ENCODE measurements at places on chromosomes 6 and 20.

DNA sequence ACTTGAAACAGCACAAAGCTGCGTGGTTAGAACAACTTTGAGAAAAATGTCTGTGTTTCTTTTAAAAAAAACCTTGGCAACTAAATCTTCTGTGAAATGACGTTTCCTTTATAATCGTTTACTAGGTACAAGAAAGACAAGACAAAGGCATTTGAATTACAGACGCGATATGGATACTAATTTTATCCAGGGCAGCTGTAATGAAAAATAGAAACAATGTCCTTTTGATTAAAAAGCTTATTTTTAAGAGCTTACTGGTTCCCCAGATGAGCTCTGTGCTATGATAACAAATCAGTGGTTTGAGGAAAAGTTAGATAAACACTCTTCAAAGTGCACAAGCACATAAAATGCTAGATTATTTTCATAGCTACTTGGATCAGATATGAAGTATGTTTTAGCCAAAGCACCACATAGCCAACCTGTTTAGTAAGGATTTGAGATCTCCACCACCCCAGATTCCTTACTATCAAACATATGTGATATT lies 1.6 kb upstream of the SYNCRIP start:
- DNase-seq: no peak

DNA sequence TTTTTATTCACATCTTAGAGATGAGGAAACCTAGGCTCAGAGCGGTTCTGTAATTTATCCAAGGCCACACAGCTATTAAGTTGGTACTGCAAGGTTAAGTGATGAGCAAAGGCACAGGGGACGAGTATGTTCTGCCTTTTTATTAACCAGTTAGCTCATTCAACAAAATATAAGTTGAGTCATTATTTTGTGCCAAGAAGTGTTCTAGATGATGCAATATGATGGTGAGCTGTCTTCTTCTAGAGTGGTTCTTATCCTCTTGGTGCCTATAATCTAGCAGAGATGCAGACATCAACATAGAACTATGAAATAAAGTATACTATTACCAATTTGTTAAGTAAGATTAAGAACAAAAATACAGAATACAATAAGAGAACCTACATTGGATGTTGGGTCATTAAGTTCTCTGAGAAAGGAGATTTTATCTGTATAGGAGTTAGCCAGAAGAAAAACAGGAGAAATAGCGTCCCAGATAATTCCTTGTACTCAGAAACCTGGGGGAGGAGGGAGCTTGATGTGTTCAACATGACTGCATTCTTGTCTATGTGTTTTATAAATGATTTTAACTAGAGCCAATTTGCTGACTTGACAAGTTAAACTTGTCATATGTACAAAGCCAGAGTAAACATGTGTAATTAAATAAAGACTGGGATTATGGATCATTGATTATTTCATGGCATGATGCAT lies 122.3 kb downstream of the TBXT start:
- no peak for DNase-seq

DNA sequence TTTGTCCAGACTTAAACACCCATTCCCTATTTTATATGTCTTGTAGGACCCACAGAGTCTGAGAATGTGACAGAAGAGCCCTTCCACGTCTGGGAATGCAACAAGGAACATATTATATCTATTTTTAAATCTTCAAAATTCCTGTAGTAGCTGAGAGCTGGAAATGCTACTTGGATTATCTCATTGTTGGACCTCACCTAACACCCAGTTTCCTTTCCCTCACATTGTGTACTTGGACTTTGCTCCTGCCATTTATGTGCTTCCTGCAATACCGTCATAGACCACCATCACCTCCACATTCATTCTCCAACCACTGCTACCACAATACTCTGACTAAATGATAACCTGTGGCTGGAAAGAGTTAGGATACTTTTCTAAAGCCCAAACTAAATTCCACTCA lies 335.4 kb downstream of the COL12A1 start:
- no peak for DNase-seq

DNA sequence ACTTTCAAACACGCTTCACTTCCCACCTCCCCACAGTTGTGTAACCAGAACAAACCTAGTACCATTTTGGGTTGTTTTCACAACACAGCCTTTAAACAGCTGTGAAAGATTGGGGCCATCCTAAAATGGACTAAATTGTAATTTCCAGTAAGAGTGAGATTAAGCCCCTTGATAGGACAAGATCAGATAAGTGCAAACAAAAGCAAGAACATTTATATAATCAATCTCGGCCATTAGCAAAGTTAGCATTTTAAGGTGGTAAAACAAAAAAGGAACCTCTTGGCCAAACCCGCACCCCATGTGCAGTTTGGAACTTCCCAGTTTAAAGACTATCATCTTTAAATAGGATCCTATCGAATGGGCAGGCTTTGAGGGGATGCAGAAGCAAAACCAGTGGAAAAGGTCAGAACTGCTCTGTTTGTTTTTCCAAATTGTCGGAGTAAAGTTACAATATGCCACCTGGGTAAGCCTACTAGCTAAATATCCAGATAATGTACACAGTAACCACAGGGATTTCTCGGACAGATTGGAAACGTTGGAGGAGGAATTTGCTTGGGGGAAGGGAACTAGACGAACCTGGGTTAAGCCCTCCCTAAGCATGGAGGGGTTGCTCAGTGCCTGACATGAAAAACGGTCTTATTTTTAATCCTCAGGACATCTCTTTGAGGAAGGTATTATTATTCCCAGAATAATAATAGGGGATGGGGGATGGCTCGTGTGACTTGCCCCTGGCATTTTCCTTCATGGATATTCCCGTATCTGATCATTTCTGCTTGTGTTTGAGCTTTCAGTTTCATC lies 159.8 kb upstream of the SALL4 start:
- DNase-seq: no peak

DNA sequence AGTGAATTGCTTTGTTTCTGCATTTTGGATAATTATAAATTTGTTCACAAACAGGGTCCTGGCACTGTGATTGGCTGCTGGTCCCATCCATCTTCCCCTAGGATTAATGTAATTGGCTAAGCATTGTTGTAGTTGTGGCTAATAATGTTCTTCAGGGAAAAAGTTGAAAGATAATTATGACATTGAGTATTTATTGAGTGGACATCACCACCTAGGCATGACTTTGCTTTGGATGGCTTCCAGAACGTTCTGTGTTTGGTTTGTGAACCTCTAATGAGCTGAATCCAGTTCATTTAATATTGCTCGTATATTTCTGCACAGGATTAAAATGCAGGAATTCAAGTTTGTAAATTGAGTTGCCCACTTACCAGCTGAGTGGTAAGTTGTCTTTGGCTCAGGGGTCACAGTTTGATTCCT lies 55.1 kb downstream of the ARID1B start:
- DNase-seq: peak; percentile 39

- no peak for DNase-seq
These were observed 114.6 kb downstream of the DLL1 start for GRCh38 chr6:170176136-170176897.

DNA sequence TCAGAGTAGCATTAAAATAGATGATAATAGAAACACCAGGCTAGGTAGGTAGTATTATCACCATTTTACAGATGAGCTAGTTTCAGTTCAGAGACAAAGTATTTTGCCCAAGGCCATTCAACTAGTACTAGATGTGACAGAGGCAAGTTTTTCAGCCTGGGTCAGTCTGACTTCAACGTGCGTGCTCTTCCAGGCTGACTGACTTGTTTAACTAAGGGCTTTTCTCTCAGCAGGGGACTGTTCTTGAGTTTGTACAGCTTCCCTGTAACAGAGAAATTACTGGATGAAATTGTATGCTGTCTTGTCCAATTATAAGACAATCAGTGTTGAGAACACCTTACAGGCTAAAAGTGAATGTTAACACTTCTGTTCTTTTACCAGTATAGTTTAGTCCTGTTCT lies 333.5 kb upstream of the MAN1A1 start:
- no peak for DNase-seq

DNA sequence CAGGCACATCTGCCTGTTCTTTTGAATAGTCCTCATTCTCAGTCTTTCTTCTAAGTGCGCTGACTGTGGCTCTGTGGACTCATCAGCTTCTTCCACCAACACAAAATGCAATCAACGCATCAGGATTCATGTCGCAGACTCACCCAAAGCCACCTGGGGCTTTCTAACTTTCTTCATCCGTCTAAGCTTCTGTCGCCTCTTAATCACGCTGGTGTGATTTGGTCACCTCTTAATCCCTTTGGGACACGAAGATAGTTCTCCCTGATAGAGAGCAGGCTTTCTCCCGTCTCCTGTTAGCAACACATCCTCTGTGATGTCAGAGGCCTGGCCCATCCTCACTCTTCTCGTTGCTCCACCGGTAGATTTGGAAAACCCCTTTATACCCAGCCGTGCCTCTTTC lies 78.0 kb upstream of the FOXQ1 start:
- no peak for DNase-seq

- peak; percentile 1 for DNase-seq
These were observed 51.7 kb downstream of the MYH7B start for GRCh38 chr20:35007413-35007812.

DNA sequence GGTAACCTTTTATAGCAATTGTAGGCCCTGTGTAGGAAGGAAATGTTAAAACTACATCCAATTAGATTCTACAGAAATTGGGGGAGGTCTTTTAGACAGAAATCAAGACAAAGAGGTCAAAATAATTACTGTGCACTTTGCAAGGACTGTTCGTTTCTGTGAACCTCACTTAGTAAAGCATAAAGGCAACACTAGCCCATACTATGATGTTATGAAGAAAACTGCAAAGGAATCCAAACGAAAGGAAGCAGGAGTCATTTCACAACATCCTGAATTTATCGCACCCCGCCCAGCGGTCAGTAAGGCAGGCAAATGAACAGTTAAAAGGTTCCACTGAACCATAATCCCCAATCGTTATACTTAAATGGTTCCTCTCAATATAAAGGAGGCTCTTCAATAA lies 429.5 kb upstream of the ARID1B start:
- DNase-seq: no peak

DNA sequence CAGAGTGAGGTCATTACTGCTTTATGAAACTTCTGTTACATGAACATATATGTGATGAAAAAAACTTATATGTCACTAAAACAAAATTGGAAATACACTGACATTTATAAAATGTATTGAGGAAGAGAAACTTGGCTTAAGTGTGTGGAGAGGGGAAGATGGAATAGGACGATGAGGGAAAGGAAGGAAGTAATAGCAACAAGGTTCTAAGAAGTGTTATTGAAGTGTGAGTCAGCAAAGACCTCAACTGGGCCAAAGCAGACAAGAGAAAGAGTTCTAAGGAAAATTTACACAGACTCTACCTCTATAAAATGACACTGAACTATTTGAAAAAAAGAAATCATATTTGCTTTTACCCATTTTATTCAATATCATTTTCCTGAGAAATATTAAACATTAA lies 38.3 kb downstream of the SNX3 start:
- DNase-seq: no peak

DNA sequence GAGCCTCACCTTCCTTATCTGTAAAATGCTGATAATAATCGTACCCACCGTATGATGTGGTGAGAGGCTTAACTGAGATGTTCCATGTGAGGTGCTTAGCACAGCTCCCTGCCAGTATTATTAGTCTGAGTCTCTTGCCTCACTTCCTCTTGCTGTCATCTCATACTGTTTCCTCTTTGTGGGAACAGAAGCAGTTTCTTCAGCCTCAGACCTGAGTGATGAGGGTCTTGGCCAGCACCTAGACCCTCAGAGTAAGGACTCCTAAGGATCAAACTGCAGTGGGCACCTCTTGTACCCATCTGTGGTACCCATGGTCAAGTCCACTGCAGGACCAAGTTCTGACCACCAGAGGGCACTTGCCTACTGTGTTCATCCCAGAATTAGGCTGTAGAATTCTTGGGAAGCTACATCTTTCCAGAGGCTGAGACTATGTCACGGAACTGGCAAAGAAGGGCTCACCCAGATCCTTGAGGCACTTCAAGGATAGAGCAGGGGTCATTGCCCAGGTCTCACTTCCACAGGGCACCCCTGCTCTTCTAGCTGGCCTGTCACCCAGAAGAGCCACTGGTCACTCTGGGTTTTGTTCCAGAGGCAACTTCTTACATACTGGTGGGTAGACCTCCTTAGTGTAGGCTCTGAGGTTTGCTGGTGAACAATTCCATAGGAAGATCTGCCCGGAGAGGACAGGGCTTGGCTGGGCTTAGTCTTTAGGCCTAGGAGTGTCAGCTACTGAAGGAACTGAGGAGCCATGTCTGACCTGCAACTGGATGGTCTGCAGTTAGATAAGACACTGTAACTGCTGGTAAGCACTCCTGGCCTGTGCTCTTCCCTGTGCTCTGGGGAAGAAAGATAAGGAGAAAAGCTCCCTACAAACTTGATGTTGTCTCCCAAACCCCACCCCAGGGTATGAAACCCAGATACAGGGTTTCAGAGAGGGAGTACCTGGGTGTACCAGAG lies 20.6 kb upstream of the SGK2 start:
- DNase-seq: peak; percentile 76

DNA sequence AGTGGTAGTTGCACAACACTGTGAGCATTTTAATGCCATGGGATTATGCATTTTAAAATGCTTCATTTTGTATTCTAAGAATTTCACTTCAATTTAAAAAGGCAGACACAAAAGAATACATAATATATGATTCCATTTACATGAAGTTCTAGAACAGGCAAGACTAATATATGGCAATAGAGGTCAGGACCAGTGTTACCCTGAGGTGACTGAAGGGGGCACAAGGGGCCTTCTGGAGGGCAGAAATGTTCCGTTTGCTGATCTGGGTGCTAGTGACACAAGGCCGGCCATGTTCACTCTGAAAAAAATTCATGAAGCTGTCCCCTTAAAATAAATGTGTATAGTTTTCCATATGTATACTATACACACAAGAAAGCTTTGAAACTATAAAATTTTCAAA lies 28.5 kb downstream of the TASP1 start:
- DNase-seq: peak; percentile 34

- DNase-seq: no peak
These were observed 163.0 kb downstream of the HDGFL1 start for GRCh38 chr6:22732176-22732970.

- no peak for DNase-seq
These were observed 35.5 kb downstream of the UQCC2 start for GRCh38 chr6:33675968-33676367.

- no peak for DNase-seq
These were observed 242.9 kb downstream of the FOXA2 start for GRCh38 chr20:22341508-22341907.

DNA sequence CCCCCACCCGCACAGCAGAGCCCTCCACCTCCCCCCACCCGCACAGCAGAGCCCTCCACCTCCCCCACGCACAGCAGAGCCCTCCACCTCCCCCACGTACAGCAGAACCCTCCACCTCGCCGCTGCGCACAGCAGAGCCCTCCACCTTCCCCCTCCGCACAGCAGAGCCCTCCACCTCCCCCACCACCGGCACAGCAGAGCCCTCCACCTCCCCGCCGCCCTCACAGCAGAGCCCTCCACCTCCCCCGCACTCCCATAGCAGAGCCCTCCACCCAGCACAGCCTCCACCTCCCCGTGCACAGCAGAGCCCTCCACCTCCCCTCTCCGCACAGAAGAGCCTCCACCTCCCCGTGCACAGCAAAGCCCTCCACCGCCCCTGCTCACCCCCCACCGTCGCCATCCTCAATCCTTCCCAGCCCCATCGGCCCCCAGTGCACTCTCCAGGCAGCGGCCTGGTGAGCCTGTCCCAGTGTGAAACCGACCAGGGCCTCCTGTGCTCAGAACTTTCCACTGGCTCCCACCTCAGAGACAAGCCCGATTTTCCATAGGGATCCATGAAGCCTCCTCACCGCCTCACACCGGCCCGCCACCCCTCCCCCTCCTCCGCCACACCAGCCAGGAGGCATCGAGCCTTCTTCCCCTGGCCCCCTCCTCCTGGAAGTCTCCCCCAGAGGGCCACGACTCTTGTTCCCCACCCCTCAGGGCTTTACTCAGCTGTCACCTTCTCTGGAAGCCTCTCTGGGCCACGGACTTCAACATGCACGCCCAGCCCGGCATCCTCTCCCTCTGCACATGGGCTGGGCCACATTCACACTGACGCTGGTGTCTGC lies 347.1 kb downstream of the ZFAND3 start:
- no peak for DNase-seq
